ENCODE measurements at places on chromosomes 16 and 17.

DNA sequence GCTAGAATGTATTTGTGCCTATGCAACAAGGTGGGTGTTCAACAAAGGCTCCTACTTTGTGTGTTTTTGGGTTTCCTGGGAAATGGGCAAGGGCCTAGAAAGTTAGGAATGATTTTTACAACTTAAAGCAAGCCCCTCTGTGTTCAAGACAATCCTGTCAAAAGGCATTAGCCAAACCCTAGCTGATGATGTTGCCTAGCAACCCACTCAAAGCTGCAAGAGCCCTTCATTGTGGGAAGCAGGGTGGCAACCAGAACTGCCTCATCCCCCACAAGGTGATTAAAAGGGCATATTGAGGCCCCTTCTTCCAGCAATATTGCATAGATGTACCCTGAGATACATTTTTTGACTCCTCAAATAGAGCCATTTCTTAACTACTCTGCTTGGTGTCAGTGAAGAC, 16.0 kb upstream of the RASL10B start:
- no peak for DNase-seq

DNA sequence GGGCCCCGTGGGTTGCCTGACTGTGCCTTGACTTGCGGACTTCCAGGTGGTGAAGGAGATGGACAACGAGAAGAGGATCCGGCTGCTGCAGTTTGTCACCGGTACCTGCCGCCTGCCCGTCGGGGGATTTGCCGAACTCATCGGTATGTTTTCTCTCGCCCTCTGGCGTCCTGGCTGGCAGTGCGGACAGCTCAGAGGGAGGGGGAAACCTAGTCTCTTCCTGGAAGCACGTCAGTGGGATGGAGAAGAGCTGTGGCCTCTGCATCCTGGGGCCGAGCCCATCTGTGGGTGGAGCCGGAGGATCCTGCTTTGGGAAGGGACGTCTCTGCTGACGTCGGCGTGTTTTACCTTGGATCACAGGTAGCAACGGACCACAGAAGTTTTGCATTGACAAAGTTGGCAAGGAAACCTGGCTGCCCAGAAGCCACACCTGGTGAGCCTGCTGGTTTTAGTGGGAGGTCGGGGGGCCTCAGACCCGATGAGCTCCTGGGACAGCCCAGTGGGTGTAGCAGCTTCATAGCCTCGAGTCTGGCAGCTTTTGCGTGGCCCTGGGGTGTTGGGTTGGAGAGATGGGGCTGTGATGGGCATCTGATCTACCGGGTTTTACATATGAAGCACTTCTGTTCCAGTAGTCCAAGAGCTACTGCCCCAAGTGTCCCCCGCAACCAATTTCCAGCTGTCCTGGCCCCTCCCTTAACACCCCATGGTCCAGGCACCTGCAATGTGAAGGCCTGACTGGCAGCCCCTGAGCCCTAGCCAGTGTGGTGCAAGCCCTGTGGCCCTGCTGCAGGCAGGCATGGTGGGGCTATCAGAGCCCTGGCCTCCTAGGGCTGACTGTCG, 11.9 kb upstream of the CLEC18A start:
- DNase-seq: no peak

DNA sequence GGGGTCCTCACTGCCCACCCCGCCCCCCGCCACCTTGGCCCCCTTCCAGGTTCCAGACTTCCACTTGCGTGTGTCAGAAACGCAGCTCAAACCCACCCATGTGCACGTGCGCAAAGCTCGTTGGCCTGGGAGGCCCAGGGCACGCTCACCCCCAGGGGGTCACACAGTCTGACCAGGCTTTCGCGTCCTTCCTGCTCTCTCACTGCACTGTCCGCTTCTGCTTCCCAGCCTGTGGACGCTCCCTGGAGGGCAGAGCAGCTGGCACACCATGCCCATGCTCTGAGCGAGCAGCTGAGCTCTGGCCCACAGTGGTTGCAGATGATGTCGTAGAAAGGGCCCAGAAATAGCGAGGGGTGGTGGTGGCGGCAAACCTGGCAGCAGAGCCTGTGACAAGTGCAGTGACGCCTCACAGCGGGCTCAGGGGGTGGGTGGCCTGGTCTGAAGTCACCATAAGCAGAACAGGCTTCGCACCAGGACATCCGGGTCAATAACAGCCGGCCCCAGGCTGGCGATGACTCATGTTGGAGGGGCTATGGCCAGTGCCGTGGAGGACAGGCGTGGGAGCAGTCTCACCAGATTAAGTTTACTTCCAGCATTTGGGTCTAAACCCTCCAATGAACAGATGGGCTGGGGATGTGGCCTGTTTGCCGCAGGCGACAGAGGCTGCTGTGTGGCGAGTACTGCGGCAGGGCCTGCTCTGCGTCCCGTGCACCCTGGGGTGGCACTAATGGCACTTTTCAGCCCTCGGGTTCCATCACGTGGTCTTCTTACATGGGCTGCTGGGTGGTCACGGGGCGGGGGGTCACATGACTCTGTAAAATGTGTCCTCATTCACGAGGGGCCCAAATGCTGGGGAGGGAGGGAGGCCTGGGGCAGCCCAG, 49.0 kb downstream of the NT5M start:
- no peak for DNase-seq

GRCh38 chr16:77408607-77409006, 26.2 kb downstream of the ADAMTS18 start:
- DNase-seq: no peak

- no peak for DNase-seq
These were observed 54.4 kb upstream of the PABPN1L start for GRCh38 chr16:88920618-88921590.

GRCh38 chr16:13982451-13982850, 62.5 kb downstream of the ERCC4 start:
- no peak for DNase-seq

GRCh38 chr17:37062021-37062420, 113.3 kb downstream of the AATF start:
- no peak for DNase-seq

GRCh38 chr17:42850954-42851353, at the start of gene AOC3:
AOC3 (plus strand) TSS chr17:42851199; CDS start chr17:42851344, 145 bp downstream.
- no peak for DNase-seq

GRCh38 chr16:11501632-11502031, 85.1 kb downstream of the LITAF start:
- no peak for DNase-seq

DNA sequence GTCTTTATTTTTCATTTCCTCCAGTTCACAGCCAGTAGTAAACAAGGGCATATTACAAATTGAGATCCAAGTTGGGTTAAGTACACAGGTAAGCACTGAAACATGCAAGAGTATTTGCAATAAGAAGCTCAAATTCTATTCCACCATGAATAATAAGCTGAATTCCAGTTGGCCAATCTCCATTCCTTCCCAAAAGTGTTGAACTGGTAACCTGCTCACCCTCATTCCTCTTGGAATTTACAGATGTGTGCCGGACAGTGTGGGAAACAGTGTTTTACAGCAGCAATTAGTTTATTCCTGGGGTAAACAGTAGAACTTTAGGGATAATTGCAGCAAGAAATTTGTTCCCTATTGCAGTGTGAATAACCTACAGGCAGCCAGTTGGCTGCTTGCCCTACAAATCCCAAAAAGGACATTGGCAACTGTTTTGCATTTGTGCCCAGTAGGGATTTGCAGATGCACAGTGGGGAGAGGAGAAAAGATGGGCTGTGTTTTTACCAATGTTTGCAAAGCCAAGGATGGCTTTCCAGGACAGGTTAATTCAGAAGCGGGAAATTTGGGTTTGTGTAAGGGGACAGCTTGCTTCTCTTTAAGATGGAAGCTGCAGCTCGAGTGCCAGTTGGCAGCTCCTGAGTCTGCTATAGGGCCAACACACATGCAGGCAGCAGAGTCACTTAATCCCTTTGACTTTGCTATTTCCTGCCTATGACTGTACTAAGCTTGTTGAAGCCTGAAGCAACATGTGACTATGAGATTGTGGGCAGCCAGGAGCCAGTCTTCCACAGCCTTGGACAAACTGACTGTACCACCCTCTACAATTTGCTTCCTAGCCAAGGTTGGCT, 318.9 kb downstream of the MAP2K6 start:
- no peak for DNase-seq

DNA sequence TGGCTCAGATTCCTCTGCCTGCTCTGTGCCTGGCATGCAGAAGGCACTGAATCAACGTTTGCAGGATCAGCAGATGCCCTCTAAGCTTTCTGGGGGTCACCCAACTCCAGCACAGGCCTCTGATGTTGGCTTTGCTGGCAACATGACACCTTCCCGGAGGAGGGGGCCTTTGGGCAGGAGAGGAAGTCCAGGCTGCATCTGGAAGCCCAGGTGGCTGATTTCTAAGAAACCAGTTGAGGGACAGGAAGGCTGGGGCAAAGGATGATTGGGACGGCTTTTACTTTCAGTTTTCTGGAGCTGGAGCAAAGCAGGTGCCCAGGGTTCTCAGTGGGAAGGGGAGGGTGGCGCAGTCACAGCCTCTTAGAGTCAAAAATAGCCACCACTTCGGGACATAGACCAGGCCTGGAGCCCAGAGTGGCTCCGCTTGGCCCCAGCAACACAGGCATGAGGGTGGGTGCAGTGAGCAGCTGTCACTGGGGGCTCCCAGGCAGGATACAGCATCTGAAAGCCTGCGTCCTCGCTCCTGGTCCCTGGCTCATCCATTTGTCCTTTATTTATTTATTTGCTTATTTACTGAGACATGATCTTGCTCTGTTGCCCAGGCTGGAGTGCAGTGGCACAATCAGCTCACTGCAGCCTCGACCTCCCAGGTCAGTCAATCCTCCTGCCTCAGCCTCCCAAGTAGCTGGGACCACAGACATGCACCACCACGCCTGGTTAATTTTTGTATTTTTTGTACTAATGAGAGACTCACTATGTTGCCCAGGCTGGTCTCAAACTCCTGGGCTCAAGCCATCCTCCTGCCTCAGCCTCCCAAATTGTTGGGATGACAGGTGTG, 15.1 kb downstream of the SOCS1 start:
- DNase-seq: no peak

DNA sequence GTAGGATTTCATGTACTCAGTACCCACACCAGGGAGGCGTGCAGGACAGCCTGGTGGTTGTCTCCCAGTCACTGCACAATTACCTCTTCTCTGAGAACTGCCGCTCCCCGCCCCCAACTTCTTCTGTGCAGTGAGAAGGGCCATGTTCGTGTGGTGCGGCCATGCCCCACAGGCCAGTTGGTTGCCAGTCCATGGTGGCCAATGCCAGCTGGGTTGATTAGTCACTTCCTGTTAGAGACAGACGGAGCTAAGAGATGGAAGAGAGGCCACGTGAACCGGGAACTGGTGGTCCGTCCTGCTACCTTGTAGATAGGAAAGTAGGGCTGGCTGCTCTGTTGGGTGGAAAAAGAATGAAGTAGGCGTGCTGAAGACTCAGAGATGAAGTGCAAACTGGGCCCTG, 206.5 kb downstream of the ABCC12 start:
- no peak for DNase-seq

- DNase-seq: no peak
These were observed 6.4 kb downstream of the CASKIN2 start for GRCh38 chr17:75508931-75509361.

GRCh38 chr16:75116081-75116910, at the start of gene LDHD:
LDHD (minus strand) TSS chr16:75116780; CDS start chr16:75116720, 60 bp downstream.
- DNase-seq: no peak

DNA sequence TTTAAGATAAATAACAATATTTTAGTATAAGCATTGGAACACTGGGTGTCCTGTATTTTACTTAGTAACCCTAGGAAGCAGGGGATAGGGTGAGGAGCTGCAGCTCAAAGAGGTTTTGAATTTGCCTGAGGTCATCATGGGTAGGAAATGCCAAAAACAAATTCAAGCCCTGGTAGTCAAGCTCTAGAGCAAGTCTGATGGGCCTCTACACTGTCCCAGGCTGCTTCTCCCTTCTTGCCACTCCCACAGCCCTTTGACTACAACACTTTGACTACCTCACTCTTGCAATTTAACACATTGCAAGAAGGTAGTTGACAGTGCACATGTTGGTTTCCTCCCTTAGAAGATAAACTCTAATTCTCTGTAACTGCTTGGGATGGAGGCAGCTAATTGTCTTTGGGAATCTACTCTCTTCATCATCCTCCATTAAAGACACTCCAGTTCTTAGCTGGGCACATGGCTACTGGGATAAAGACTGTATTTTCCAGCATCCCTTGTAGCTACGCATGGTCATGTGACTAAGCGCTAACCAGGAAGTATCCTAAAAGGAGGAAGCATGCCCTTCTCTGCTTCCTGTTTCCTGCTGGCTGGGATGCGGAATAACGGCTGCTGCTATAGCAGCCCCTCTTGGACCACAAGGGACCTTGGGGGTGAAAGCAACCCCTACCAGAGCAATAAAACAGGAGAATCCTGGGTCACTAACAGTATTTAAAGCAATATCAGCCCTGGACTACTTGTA, 30.7 kb upstream of the SSTR2 start:
- DNase-seq: no peak

GRCh38 chr16:10579965-10580882, at the start of gene EMP2:
EMP2 (minus strand) TSS chr16:10580598; CDS start chr16:10547617, 32,981 bp downstream.
- no peak for DNase-seq

GRCh38 chr16:82509691-82510430, 116.9 kb upstream of the CDH13 start:
- DNase-seq: no peak

GRCh38 chr17:39054111-39054645, 87.0 kb upstream of the FBXO47 start:
- DNase-seq: no peak

DNA sequence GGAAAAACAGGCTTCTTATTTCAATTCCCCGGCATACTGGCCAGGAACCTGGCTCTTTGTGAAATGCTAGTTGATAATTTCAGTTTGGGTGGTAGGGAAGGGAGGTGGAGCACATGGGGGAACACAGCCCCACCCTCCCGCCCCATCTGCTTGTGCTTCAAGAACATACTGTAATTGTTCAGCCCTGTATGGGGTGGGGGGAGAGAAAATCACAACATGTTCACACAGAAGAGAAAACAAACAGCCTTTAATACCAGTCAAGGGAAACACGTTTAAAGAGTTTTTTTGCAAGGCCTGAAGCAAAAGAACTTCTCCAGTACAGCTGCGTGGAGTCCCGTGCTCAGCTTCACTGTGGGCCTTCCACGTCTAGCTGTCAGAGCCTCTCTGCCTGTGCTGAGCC, 59.7 kb downstream of the SHISA6 start:
- DNase-seq: no peak

- no peak for DNase-seq
These were observed 431 bp downstream of the DYNC1LI2 start for GRCh38 chr16:66751053-66751302.

DNA sequence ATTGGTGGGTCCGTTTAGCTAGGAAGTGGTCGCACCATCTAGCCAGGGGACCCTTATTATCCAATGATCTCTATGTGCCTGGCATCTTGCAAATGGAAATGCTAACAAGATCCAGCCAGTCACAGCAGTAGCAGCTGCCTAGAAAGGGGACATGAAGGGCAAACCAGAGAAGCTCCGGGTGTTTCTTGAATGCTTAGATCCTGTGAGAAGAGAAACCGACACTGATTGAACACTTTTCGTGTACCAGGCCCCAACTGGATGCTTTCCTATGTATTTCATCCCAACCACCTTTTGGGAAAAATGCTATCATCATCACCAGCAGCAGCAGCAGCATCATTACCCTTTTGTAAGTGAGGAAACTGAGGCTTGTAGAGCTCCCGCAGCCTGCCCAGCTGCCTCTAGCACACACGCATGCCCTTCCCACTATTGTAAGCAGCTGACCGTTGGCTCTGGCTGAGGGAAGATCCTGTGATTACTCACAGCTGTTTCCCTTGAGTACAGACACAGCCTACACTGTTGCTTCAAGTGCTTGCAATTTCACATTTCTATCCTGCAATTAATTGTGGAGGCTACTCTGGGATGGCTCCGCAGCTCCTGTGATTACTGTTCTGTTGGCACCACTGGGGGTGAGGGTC, 180.7 kb upstream of the CACNG5 start:
- DNase-seq: no peak

GRCh38 chr17:17509601-17510425, 13.6 kb upstream of the RASD1 start:
- DNase-seq: no peak

Data from stimulated activated CD4-positive, alpha-beta T cell treated with anti-CD3 and anti-CD28 coated beads, Interleukin-1b, Interleukin-23, amount 100 ng/mL, for 1 hour (primary cell).